SW 1271 (cell line): ENCODE measurements at places on chromosomes 2 and 18.

DNA sequence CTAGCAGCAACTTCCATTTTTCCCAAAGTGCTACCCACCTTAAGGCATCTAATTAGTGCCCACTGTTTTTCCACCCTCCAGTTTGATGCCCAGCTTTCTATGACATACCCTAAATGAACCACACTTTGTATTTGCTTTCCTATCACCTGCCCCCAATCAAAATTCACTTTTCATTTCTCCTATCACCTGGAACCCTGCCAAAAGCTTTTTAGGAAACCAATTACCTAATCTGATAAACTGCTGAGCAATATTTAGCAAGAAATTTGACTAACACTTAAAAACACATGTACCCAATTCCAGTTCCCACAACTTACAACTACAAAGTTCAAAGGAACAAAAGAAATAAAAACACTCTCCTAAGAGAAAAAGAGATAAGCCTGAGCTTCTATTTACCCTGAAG lies 71.7 kb downstream of the IKZF2 start:
- no peak for DNase-seq

DNA sequence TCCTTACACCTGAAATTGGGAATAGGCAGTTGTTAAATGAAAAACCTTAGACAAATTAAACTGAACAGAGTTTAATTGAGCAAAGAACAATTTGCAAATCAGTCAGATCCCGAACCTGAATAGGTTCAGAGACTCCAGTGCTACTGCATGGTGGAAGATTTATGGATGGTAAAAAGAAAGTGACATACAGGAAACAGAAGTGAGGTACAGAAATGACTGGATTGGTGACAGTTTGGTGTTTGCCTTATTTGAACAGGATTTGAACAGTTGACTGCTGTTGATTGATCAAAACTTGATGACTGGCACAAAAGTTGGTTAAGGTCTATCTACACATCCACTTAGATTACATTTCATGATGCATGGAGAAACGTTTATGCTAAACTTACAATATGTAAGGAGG lies 248.8 kb downstream of the HNMT start:
- DNase-seq: no peak

DNA sequence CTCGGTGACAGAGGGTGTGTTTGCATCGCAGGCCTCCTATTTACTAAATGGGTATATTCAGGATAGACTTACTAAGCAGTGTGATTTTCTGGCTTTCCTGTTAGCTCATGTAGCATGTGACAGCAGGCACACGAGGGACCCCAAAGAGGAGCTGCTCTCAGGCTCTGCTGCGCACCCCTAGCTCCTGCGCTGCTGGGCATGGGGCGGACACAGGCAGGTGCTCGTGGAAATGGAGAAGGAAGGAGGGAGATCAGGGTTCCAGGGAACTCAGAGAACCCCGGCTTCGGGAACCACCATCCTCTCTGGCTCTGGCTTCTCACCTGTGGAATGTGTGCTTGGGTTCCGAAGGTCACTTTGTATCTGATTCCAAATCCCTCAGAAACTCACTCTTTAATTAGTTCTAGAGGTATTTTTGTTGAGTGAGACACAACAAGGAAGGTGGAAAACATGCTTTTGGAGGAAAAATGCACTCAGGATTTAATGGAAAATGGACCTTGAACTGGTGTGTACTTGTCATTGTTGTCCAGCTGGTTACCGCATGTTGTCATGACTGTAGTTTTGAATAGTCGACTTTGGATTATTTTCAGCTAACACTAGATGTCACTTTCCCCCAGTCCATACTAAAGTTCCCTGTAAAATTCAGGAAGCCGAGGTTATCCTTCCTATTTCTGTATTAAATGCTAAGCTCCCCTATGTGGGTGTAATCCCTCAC lies 3.5 kb downstream of the SNTG2 start:
- no peak for DNase-seq

- no peak for DNase-seq
Observed at GRCh38 chr2:234845602-234846590, 105.9 kb upstream of the SH3BP4 start.

DNA sequence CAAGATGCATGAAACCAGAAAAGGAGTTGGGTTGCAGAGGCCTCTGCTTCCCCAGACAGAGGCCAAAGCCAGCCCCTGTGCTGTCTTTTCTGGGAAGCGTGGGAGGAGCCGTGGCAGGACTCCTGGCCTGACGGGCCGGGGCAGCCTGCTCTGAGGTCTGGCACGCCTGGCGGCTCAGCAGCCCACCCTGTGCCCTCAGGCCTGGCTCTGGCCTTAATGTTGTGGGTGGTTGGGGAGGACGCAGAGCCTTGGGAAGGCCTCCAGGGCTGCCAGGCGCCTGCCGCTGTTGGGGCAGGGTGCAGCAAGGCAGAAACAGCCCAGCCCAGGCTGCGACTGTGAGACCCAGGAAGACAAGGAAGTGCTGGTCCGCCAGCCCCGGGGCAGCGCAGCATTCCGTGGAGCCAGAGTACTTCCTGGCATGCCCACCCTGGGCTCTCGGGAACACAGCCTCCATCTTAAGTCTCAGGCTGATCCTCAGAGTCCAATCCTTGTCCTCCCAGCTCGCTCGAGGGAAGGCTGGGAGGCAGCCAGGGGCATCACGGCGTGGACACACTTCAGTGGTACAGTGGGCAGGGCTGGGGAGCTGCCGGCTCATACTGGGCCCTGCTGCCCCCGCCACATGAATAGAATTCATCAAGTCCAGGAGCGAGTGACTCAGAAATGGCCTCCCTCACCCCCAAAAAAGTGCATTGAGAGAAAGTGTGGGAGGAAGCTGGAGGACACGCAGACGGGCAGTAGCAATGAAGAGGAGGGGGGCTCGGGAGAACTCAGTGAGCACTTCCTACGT lies 72.6 kb downstream of the EMX1 start:
- no peak for DNase-seq

DNA sequence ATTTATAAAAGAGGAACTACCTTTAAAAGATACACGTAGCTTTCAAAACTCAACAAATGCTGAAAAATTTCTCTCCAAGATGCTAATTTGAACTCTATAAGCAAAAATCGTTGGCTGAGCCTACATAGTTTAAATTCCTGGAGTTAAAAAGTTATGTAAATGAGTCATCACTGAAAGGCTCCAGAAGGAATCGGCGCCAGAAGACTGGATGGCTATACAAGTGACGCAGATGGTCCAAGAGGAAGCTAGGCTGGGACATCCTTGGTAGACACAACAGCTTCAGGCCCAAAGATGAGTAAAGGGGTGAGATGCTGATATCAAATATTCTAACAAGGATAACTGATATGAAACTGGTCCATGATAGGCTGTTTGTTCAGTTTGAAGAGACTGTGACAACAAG lies 22.8 kb upstream of the DNAH6 start:
- DNase-seq: no peak

DNA sequence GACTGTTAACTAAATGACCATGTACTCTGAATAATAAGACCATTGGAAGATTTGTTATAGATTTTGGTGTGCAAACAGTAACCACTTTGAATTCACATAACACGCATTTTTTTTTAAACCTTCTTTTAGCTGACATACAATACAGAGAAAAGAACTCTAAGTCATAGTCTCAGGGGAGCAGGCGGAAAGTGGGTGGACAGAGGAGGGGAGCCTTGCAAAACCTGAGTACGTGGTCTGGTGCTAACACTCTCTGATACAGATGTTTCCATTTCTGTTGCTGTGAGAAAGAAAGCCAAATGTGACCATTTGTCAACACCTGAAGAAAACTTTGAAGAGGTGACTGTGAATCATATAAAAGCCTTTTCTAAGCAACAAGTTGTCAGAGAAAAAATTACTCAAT lies 151.8 kb upstream of the GCFC2 start:
- DNase-seq: no peak

DNA sequence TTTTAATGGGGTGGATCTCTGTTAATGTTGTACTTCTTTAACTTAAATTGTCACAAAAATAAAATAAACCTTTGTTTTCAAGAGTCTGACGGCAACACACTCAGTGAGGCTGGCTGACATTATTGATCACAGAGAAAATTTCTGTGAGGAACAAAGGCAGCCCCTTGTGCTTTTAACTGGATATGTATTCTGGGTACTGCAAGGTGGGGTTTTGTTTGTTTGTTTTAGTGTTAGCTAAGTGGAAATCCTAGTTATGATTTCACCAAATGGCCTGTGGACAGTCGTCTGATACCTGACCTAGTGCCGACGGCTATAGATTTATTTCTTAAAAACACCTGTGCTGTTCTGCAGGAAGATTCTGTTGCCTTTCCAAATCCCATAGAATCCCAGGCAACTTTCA lies 1329.5 kb upstream of the ZEB2 start:
- DNase-seq: no peak

DNA sequence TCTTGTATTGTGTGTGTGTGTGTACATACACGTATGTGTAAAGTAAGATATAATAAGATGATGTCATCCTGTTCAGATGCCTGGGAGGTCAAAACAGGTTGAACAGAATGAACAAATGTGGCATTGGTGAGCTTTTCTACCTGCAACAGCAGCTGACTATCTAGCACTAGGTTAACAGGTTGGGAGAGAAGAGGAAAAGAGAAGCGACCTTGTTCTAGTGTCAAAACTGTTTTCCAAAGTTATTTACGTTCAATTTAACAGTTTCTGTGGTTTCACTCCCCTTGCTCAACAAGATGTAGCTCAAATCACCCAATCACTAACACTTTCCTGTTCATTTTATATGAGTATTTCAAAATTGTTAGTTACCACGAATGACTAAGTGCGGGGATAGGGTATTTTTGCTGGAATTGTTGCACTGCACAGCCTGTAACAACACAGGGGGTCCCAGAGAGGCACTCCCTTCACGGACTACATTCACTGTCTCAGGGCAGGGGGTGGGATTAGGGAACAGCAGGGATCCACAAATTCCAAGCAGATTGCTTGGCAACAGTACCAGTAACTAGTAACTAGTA lies 67.5 kb upstream of the DTNB start:
- DNase-seq: no peak

GRCh38 chr2:215612786-215613185 lies 176.9 kb upstream of the FN1 start:
- no peak for DNase-seq

- no peak for DNase-seq
Observed at GRCh38 chr18:26277374-26277773, 51.1 kb downstream of the TAF4B start.

DNA sequence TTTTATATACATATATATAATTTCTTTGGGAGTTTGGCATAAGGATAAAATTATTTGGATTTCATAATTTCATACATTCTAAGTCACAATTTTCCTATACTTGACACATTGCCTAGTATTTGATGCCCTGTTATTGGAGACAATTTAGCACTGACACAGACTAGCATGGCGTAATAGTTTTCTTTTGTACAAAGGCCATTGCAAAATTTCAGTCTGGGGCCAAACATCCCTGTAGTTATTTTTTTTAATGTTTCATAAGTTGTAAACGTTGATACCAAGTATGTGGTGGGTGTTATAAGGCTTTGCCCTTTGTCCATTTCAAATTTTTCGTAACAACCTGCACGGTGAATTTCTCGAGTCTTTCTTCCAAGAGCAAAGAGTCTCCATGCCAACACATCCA lies 95.7 kb upstream of the NRP2 start:
- DNase-seq: no peak

DNA sequence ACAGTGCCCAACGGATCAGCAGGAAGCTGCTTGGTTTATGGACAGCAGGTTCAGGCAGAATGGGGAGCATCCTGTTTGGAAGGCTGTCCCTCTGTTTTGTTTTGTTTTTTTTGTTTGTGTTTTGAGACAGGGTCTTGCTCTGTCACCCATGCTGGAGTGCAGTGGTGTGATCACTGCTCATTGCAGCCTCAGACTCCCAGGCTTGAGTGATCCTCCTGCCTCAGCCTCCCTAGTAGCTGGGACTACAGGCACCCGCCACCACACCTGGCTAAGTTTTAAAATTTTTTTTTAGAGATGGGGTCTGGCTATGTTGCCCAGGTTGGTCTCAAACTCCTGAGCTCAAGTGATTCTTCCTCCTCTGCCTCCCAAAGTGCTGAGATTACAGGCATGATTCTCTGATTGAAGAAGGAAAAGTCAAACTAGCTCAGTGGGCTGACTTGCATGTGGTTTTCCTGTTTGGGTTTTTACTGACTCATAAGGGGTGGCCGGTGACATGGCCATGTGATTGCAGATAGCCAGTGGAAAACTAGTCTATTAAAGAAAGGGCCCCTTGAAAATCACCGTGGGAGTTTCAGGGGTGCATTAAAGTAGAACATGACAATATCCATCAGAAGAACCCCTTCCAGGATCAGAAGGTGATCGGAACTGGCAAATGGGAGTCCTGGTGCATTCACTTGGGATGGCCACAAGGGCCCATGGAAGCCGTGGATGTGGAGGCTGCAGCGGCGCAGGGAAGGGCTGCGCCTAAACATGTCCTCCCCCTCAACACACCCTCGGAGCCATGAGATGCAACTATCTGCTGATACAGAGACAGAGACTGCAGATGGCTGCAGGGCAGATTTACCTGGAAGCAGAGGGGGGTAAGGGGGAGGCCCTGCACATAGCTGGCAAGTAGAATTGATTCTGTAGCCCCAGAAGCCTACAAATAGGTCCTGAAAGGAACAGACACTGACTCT lies 26.5 kb downstream of the AQP12B start:
- no peak for DNase-seq

GRCh38 chr2:200871151-200871550 lies 6.7 kb upstream of the CLK1 start:
- DNase-seq: no peak

DNA sequence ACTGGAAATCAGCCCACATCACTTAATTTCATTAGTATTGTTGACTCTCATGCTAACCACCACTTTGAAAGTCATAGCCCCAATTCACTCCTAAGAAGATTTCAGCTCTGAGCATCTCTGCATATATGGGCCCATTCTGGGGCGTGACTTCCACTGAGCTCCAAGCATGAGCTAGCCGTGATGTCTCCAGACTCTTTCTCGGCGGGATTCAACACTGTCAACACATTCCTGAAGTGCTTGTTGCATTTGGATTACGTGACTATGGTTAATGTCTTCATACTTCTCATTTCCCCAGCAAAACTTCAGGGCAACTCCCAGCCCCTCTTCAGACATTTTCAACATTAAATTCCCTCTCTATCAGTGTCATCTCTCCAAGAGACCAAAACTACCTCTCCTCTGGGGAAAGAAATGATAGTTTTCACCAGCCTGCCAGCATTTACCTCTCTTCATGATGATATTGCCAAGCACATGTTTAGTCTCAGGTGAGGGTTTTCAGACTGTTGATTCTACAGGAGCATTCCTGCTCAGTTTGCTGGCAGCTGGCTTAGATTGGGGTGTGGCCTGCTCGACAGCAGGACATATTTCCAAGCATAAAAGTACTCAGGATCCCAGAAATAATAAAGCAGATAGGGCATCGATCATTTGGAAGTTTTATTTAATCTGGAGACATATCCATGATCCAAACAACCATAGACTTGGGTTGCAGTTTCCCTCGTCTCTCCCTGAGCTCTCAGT lies 81.7 kb downstream of the FEZ2 start:
- no peak for DNase-seq

DNA sequence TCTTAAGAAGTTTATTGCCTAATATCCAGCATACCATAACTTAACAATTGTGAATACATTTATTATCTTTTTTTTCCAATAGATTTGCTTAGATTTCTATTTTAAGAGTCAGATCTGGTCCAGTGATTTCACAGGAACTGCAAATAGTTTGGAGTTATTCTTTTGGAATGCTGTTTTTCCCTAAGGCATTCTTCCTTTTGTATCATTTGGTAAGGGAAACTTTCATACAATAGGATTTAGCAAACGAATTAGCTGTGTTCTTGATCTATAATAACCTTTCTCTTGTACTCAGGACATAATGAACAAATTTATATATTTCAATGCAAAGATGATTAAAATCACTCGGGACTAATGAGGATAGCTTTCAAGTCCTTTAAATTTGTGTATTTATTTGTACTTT lies 201.6 kb downstream of the ERBB4 start:
- no peak for DNase-seq
